ENCODE measurements at places on chromosomes 16 and 17.

DNA sequence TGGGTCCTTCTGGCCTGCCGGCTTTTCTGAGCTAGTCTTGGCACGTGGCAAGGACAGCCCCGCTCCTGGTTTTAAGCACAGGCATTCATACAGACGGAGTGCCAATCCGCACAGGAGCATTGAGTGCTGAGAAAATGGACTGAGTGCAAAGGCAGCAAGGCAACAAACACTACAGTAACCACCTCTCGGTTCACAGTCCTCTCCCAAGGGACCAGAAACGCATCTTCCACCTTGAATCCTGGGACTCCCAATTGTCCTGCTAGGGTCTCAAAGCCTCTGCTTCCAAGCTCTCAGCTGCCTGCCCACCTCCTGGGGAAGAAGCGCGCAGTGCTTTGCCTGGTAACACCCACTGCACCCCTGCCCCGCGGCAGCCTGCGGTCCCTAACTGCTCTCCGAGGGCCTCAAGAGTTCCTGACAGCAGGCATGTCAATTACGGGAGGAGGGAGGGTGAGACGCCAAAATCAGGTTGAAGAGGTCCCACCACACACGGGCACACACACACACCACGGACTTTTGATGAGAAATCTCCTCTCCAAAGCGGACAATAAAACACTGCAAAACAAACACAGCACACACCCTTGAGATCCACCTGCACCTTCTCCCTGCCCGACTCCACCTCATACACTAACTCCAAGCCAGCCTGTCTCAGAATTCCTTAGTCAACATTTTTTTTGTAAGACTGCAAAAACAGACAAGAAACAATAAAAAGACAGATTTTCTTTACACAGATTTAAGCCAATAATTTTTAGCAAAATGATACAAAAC is 15.0 kb downstream of the SLC16A3 start:
- no peak for DNase-seq

DNA sequence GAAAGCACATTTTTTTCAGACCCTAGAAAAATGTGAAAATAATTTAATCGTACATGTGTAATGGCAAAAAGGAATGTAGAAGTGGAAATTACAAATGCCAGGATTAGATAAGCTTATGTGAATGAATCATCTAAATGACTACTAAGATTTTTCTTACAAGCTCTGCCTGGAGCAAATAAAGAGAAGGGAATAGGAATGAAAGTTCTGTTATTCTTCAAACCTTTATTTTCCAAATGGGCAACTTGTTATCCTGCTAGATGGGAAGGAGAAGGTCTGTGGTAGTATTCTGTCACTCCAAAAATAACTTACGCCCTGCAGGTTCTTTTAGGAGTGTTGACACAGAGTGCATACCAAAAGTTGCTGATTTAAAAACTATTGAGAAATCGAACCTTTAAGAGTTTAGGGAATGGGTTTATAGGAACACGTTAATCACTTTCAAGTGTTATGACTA is 9.7 kb downstream of the CTCF start:
- DNase-seq: no peak

DNA sequence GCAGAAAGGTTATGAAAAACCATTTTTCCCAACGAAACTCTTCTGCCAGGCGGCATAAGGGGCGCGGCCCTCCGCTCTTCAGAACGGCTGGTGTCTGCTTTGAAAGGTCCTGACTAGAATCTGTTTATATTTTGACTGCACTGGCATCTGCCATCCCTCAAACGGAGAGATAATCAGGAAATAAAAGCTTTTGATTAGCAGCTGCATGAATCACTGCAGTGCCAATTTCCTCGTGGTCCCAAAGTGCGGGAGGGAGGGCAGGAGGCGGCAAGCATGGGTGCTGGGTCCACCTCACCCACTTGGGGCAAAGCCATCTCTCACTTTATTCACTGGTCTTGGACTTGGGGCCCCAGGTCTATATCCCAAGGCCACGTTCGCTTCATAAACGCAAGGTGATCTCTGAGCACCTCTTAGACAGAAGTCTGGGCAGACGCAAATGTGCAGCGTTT is 49.7 kb downstream of the TBC1D16 start:
- no peak for DNase-seq

GRCh38 chr17:74004056-74004455 is 199.4 kb upstream of the RPL38 start:
- DNase-seq: no peak

- DNase-seq: no peak
Measured at GRCh38 chr16:86099326-86099725, 200.4 kb downstream of the IRF8 start.

DNA sequence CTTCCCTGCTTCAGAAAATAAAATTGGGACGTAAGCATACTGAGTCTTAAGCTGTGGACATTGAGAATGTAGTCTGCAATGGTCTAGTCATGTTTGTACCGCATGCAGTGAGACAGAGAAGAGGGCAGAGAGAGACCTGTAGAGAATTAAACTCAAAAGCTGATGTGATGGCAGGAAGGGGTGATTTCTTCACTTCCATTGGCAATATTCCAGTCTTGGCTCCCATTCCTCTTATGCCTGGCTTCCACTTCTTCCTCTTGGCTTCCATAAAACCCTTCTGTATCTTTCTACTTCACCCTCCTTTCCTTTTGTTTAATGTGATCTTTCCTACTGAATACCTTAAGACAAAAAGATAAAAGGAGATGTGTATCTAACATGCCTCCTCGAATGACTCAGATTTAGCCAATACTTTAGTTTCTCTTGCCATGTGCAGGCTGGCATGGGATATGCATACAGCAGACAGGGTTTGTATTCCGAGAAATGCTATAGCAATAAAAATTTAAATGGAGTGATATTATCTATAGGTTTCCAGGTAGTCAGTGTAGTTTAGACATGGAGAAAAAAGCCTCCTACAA is 423.1 kb upstream of the DYNLRB2 start:
- no peak for DNase-seq

- DNase-seq: no peak
Measured at GRCh38 chr17:2724784-2725164, 13.2 kb upstream of the CLUH start.

- no peak for DNase-seq
Measured at GRCh38 chr16:52293204-52293603, 253.7 kb downstream of the TOX3 start.

DNA sequence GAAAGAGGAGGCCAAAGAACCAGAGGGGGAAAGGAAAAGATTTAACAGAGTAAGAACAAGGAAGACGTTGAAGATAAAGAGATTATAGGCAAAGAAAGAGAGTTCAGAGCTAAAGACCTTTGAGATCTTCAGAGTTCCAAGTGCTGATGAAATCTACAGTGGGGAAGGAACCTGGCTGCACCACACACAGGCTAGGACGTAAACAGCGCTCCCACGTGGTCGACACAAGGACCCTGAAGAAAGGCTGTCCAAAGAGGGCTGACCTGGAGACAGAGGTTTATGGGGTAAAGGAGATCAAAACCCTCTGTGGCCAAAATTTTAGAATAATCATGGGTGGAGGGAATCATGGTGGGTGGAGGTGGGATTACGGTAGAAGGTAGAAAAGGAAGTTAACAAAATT is 121.6 kb downstream of the PMP22 start:
- DNase-seq: no peak

GRCh38 chr16:870856-871561 is 70.5 kb upstream of the GNG13 start:
- DNase-seq: peak; percentile 18

GRCh38 chr16:31215287-31216162 is 1.4 kb downstream of the PYDC1 start:
- DNase-seq: peak; percentile 33

GRCh38 chr16:15418206-15418605 is 16.2 kb upstream of the BMERB1 start:
- DNase-seq: no peak

DNA sequence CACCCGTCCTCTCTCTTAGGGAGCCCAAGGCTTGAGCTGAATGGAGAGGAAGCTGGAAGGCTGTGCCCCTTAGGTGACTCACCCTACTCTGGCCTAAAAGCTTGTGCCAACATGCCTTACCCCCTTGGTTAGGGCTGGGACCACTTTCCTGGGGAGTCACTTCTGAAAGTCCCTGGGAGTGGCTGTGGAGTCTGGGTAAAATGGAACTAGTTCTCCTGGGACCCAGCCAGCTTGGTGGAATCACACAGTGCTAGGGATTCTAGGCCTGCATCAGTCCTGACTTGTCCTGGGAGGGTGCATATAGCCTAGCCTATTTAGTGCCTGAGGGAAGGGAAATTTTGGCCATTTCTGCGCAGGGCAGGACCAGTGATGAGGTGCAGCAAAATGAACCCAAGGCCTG is 10.5 kb downstream of the MMP28 start:
- DNase-seq: no peak

- no peak for DNase-seq
Measured at GRCh38 chr16:89150090-89150835, 21.3 kb upstream of the CDH15 start.

- no peak for DNase-seq
Measured at GRCh38 chr16:82146957-82147356, 23.1 kb downstream of the MPHOSPH6 start.

DNA sequence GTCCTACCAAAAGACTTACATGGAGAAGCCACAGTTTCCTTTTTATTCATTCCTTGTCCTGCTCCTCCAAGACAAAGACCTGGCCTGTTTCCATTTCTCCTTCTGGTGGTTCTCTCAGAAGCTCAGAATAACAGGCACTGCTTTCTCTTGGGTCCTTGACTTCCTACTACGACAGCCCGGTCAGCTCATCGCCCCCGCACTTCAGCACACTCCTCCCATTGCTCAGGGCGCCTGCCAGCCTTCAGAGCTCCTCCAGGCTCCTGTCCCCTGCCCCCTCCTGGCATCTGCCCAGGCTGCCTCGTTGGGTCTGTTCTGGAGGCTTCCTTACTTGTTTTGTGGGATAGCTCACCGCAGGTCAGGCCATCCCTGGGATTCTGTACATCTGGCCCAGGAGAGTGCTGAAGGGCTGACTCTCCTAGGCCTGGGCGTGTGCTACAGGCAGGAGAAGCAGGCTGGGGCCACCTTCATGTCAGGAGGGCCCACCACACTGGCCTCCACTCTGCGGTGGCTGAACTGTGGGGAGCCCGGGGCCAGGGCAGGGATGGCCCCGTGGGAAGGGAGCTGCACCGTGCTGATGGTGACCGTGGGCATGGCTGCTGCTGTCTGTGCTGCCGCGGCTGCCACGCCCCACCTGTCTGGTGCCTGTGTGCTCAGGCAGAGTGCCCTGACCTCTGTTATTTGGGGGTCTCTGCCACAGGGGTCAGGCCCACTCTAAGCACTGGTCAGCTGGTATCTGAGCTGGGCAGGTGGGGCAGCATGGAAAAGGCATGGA is 17.7 kb downstream of the TCF25 start:
- DNase-seq: no peak

GRCh38 chr17:386141-386876 is 33.7 kb upstream of the RPH3AL start:
- DNase-seq: peak; percentile 58

GRCh38 chr17:1796800-1797199 is 32.9 kb downstream of the SMYD4 start:
- DNase-seq: no peak

DNA sequence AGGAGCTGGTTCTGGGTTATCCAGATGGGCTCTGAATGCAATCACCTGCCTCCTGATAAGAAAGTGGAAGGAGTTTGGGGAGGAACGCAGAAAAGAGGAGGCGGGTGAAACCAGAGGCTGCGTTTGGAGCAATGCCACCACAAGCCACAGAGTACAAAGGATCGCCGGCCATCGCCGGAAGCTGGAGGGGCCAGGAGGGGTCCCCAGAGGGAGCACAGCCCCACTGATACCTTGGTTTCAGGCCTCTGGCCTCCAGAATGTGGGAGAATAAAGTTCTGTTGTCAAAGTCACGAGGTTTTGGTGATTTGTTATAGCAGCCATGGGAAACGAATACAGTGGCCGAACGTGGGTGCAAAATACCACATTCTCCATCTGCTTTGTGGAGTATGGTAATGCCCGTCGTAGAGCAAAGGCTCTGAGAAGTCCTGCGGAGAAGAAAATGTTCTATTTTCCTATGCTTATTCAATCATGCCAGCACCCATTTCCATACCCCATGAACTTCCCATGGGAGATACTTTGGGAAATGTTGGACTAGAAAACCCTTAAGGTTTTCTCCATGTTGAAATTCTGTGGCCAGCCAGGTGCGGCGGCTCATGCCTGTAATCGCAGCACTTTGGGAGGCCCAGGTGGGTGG is 51.4 kb downstream of the ZDHHC7 start:
- DNase-seq: no peak

GRCh38 chr17:1485423-1486376 is 6.8 kb downstream of the MYO1C start:
- DNase-seq: peak; percentile 65

GRCh38 chr16:591231-591630 is 1.4 kb downstream of the RAB40C start:
- no peak for DNase-seq

- DNase-seq: no peak
Measured at GRCh38 chr17:48539177-48539576, 5.7 kb downstream of the HOXB2 start.

- no peak for DNase-seq
Measured at GRCh38 chr16:10242916-10243315, 60.7 kb upstream of the GRIN2A start.

DNA sequence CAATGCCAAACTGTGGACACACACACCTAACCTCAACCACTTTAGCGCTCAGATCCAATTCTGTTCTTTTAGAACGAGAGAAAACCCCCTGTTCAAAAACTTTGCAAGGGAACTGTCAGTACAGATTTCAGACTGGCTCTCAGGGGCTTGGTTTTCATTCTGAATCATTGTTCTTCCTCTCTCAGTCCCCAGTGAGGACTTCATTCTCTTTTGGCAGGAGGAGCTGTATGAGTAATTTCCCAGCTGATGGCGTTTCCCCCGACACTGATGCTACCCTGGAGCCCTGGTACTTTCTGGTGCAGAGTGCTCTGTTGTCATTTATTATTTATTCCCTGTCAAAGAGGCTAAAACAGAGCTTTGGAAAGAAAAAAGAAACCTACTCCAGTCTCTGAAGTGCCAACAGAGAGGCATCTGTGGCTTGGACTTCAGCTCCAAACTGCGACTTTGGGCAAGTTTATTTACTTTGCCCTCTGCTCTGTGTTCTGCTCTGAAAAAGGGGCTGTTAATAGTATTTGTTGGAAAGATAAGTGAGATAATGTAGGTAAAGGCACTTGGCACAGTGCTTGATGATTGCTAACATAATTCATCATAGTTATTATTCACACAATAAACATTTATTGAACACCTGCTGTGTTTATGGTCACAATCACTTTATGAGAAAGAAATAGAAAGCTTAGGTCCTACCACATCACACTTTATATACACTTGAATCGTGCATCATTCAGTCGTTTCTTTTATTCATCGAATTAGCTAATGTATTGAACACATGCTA is 28.3 kb downstream of the ETV4 start:
- no peak for DNase-seq

- no peak for DNase-seq
Measured at GRCh38 chr17:3665834-3666233, 2.5 kb downstream of the TAX1BP3 start.

Measured in naive B cell (primary cell).